ENCODE measurements at places on chromosomes 16 and 17.

GRCh38 chr17:28379814-28380801, 8.6 kb downstream of the SARM1 start:
- no peak for DNase-seq

- DNase-seq = no peak
These were observed 86.2 kb downstream of the ABCC6 start for GRCh38 chr16:16137110-16137509.

DNA sequence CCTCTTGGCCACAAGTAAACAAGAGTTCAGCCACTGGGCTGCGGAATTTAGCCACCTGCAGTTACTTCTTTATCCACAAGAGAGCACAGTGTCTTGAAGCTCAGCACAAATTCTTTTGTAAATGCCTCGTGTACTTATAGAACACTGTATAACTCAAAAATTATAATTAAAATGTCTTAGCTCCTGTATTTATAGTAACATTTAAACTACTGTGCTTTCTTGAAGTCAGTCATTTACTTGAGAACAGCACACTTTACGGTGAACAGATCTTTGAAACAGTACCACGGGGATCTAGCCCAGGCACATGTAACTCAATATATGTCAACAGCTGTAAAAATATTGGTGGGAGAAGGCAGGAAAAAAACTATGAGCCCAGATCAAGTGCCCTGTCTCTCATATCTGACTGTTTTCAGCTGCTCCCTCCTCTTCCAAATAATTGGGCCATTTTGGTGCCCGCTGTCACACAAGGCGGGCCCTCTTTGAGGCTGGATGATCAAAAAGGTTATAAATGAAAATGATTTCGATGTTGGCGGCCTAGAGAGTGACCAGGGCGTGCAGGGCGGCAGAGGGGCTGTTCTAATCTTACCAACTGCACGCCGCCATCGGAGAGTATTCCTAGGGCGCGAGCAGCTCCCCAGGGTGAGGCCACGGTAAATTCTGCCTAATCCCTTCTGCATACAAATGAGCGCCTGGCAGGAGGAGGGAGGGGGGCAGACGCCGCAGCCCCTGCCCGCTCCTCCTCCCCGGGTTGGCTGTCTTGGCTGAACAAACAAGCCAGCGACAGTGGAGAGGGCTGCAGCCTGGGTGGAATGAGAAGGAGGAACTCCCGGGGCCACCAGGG, 183.2 kb downstream of the C16orf78 start:
- DNase-seq = peak; percentile 71

DNA sequence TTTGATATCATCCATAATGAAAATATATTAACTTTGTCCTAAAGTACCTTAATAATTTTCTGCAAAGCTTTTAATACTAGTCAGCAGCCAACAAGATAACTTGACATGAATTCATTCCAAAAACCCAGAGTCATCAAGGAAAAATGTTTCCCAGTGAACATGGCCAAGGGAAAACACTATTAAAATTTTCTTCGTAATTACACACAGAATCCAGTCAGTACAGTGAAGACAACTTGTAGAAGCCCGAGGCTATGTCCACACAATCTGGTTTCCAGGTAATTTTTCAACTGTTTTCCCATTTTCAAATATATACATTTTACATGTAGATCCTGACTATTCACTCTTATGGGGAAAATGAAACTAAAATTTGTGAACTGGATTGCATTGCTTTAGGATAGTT, 600.9 kb downstream of the CDH8 start:
- no peak for DNase-seq

DNA sequence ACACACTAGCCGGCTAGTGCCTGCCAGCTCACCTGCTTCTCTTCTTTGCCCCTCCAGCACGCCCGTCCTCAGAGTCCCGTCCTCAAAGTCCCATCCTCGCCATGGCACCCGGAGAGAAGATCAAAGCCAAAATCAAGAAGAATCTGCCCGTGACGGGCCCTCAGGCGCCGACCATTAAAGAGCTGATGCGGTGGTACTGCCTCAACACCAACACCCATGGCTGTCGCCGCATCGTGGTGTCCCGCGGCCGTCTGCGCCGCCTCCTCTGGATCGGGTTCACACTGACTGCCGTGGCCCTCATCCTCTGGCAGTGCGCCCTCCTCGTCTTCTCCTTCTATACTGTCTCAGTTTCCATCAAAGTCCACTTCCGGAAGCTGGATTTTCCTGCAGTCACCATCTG, 3.6 kb downstream of the SCNN1G start:
- DNase-seq = no peak

GRCh38 chr16:73199214-73199613, 151.3 kb upstream of the ZFHX3 start:
- DNase-seq = no peak

- no peak for DNase-seq
These were observed 2292.8 kb downstream of the TP53TG3F start for GRCh38 chr16:35752012-35752772.

DNA sequence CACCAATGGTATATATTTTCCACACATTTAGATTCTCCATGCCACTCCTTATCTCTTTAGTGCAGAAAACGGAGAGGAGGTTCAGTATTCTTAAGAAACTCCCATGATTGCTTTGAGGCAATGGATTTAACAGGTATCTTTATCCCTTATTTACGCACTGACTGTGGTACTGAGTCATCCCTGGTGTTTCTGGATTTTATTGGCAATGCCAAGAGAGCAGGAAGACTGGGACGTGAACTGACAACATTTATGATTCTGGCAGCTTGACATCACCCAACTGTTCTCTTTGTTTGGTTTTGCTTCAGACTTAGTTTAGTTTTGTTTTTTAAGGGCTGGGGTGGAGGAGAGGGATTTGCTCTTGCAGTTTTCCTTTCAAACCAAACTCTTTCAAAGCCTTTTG, 131.4 kb downstream of the WWOX start:
- no peak for DNase-seq

- no peak for DNase-seq
These were observed 11.8 kb downstream of the UTS2R start for GRCh38 chr17:82383411-82383810.

- no peak for DNase-seq
These were observed 18.0 kb upstream of the ASGR2 start for GRCh38 chr17:7132511-7133094.

- DNase-seq = no peak
These were observed 8.0 kb downstream of the NEUROD2 start for GRCh38 chr17:39599665-39600231.

Measured in right renal pelvis (tissue), 4 donors.